ENCODE measurements at places on chromosomes 2 and 18.
A peak's percentile ranks its signal among the peaks of the same experiment; 100 is the strongest.

DNA sequence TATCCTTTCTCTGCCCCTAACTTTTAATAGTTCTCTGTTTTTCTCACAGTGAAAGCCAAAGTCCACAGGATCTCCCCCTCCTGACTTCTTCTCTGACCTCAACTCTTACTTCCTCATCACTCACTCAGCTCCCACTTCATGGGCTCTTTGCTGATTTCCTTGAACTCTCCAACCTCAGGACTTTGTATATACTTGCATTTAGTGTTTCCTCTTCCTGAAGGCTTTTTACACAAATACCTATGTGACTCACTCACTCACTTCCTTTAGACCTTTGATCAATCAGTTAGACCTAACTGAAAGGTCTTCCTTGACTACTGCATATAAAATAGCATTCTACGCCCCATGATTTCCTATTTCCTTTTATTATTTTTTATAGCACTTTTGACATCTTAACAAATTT is 233.1 kb upstream of the MEX3C start:
- no peak for DNase-seq

GRCh38 chr2:215022910-215023309 is 115.5 kb downstream of the ABCA12 start:
- DNase-seq: no peak

DNA sequence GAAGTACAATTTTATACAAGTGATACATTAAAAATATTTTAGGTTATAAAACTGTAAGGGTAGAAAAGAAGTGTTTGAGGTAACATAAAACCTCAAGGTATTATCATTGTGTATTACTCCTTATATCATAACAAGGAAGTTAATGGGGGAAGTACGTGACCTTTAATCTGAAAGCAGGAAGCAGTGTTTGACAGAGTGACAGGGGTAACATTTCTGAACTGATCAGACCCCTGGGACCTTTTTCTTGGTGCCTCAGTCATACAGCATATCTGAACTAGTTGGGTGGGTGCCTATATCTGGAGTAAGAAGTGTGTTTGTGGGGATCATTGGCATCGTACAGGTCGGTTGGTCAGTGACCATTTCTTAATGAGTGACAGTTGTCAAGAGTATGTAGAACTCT is 43.0 kb downstream of the MALT1 start:
- DNase-seq: no peak

- DNase-seq: no peak
Observed at GRCh38 chr18:987325-988186, 82.9 kb downstream of the ADCYAP1 start.

DNA sequence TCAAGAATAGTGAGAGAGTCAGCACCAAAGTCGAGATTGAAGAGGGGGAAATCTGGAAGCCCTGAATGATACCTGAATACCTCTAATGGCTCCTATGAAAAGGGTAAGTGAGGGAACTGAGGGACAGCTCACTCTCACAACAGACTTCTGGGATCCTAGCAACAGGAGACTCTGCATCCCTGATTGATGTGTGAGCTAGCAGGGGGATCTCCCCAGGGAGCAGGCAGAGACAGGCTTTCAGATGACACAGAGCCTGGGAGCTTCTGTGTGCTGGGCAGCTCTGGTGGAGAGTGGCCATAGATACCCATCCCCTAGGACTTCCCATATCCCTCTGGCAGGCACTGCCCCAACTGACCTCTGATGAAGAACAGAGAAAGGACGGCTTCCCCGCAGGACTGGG is 206.2 kb downstream of the EXOC6B start:
- DNase-seq: no peak

- DNase-seq: no peak
Observed at GRCh38 chr2:239679755-239680154, 278.9 kb upstream of the HDAC4 start.

DNA sequence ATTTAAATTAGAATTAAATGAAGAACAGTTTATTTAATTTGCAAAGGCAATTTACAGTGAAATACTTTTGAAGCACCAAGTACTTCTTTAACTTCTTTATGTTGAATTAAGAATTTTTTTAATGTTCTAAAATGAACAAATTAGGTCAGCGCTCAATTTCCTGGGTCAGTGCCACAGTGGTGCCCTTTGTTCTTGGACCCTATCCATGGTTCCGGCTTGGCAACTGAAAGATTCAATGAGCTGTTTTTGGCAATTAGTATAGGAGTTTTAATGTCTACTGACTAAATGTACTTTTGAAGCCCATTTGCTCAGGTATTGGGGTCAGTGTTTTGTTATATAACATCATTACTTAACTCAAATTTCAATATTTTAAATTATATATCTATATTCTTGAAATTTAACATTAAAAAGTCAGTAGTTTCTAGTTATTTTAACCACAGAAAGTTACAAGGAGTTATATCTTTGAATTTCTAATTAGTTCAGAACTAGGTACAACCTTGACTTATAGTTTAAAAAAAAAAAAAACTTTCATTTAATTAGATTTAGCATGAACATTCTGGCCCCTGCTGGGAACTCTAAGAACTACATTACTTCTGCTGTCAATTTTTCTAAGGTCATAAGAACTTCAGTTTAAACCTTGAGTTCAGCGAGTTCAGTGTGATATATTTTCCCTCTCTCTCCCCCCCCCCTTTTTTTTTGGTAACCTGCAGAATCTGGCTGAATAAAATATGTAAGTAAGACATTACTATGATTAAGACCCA is 7.6 kb upstream of the MSTN start:
- DNase-seq: peak; percentile 43

DNA sequence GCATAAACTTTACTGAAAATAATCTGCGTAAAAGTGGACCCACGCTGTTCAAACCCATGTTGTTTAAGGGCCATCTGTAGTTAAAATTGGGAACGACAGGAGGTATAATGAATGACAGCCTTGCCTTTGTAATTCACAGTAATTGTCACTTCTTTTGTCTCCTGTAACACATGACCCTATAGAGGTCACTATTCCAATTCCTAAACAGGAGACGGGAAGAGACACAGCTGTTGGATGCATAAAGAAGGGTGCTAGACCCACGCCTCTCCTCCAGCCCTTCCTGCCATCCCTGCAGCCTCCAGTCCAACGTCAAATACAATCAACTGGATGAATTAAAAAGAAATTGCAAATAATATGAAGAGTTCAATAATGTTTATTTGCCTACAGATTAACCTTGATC is 63.1 kb upstream of the NFATC1 start:
- DNase-seq: no peak

- DNase-seq: no peak
Observed at GRCh38 chr2:179857236-179857635, 4.2 kb downstream of the ZNF385B start.

All from AG04450 (cell line).